ENCODE measurements at places on chromosomes 16 and 17.
A peak's percentile ranks its signal among the peaks of the same experiment; 100 is the strongest.

GRCh38 chr16:50300942-50301625 is 34.7 kb downstream of the ADCY7 start:
- DNase-seq, result no peak

DNA sequence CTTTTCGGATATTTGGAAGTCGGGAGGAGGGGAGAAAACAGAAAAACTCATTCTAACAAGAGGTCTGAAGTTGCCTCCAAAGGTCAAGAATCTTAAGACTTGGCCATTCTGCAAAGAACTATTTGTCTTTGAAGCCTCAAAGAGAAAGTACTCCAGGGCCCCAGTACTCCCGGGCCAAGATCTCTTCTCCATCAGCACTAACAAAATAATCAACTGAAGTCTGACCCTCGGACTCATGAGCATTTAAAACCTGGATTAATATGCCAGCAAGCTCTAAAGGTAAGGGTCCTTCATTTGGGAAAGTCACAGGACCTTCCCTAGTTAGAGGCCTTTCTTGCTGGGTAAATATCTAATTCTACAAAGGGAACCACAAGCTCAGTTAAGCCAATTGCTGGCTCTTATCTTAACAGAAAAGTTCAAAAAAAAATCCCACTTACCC is 4.5 kb downstream of the AXIN2 start:
- no peak for DNase-seq

GRCh38 chr17:4533523-4534504 is 21.4 kb downstream of the MYBBP1A start:
- no peak for DNase-seq

- no peak for DNase-seq
These were observed 575.7 kb upstream of the CDH11 start for GRCh38 chr16:65697521-65697920.

GRCh38 chr17:50903604-50904517 is 37.7 kb upstream of the TOB1 start:
- no peak for DNase-seq

DNA sequence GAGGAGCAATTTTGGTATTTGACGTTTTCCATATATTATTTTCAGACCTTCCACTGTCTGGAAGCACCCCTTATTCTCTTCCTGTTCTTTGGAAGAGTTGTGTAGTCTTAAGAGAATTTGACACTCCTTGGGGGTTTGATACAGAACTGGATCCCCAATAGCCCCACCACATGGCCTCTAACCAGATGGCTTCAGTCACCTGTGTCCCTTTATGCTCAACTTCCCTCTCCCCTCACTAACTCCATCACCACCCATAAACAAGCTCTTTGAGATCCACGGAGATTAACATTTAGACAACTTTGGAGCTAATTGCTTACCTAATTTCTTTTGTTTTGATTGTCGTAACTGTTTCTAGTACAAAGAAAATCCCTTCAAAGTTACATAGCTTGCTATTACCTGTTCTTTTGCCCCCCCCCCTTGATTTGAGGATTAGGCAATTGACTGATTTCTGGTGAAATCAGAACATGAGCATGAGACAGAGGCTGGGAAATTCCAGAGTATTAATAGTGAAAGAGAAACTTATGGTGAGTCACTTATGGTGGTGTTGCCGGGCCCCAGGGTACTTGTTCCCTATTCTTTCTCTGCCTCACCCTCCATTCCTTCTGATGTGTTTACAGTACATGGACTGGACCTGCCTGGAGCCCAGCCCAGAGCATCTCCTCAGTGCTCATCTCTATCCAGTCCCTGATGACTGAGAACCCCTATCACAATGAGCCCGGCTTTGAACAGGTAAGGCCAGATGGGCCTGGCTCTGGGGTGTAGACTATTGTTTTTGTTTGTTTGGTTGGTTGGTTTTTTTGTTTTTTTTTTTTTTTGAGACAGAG is 7.5 kb downstream of the UBE2Z start:
- peak; percentile 80 for DNase-seq

GRCh38 chr16:87690911-87691685 is 74.7 kb downstream of the KLHDC4 start:
- no peak for DNase-seq

DNA sequence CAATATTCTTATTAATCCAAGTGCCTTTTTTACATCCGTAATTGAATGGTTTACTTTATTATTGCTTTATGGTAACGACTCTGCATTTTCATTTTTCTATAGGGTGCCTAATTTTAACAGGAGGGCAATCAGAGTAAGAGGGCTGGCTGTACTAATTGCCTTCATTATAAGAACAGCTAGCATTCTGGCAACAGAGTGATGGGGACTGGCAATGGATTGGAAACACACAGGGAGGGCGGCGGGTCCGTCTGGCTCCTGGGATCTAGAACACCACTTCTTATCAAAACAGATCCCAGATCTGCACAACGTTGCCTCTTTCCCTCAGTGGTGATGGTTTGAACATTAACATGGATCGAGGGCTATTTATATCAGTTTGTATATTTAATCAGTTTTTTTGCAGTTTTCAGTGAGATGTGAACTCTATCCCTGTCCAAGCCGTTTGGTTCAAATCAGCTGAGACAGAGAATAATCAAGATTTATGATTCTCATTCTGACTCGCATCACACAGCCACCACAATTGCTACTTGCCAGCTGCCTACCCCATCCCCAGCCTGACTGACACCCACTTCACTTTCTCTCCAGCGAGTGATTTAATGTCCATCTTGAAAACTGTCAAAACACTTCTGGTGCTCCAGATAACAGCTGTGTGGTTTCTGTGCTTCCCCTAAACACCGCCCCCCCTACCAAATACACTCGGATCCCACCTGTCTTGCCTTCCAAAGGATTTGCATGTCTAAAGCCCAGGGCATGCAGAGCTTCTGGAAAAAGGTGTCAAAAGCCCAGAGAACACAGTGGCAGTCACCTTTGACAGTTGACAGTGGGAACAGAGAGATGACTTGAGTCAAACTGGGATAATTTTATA is 327.9 kb downstream of the HS3ST4 start:
- no peak for DNase-seq

GRCh38 chr17:417691-418420 is 65.2 kb upstream of the RPH3AL start:
- no peak for DNase-seq

DNA sequence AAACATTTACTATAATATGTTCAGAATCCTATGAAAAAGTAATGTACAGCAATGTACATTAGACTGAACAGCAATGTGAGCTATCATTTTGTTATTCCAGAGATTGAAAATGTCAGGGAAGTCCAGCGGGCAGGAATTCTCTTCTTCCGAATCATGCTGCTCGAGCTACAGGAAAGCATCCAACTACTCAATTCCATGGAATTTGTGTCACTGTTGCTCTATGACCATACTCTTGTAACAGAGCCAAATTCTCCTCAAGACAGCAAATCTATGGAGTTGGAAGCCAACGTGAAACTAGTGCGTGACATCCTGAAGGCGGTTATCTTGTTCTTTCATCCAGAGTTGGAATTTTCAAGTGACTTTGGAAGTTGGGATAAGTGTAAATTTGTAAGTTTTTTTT is 24.8 kb upstream of the NSRP1 start:
- DNase-seq, result peak; percentile 46

- no peak for DNase-seq
These were observed 1237.1 kb upstream of the GOT2 start for GRCh38 chr16:59971264-59971663.

GRCh38 chr17:16215965-16216316 is 607 bp upstream of the NCOR1 start:
- no peak for DNase-seq

- DNase-seq, result no peak
These were observed 30.9 kb upstream of the CLEC18B start for GRCh38 chr16:74451951-74452758.

- DNase-seq, result peak; percentile 82
These were observed 6.0 kb upstream of the AQP8 start for GRCh38 chr16:25210758-25211157.

GRCh38 chr16:58425756-58426494 is 33.7 kb downstream of the GINS3 start:
- DNase-seq, result no peak

DNA sequence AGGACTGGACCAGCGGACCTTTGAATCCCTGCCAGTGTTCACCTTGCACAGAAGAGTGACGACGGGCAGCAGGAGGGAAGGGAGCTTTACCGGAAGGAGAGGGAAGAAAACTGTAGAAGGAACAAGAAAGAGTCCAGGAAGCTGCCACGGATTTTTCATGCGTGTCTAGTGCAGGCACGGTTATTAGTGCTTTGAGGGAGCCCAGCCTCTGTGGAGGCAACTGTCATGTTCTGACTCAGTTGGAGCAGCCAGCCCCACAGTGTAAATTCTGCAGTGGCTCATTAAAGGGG is 6.5 kb upstream of the HOXB13 start:
- no peak for DNase-seq

- DNase-seq, result no peak
These were observed 10.9 kb upstream of the ERCC4 start for GRCh38 chr16:13909069-13909468.

- DNase-seq, result peak; percentile 45
These were observed 239.9 kb upstream of the DYNLRB2 start for GRCh38 chr16:80300876-80301275.
